ENCODE measurements at places on chromosomes 4 and X. TPM values are rescaled to one million over a fixed set of nuclear protein-coding genes. Genes with fewer than 3 reads are reported as not detected.

Gene MAD2L1
- 97.9 TPM for total RNA-seq

Gene TLR6
- total RNA-seq = 2.8 TPM

Gene GLRA2
- total RNA-seq = not detected

Gene NEK1
- total RNA-seq = 4.0 TPM

Gene NEXMIF
- total RNA-seq = not detected

Gene GBA3
- not detected for total RNA-seq

Gene NEUROG2
- total RNA-seq = not detected

Gene ITIH6
- total RNA-seq = not detected

Gene ABCB7
- 127 TPM for total RNA-seq

Gene GABRB1
- 4.3 TPM for total RNA-seq

Gene ABCG2
- 11.9 TPM for total RNA-seq

Gene GAGE12F
- not detected for total RNA-seq

Gene NAT8L
- 0.05 TPM for total RNA-seq

Gene S100G
- not detected for total RNA-seq

Gene SSX3
- total RNA-seq = not detected

Gene GRIA2
- total RNA-seq = not detected

Gene RAI2
- total RNA-seq = not detected

Gene ZRSR2
- 1.9 TPM for total RNA-seq

Gene GYG2
- total RNA-seq = 5.2 TPM

Gene NPY1R
- total RNA-seq = not detected

Gene FAM184B
- not detected for total RNA-seq

Gene RNF175
- total RNA-seq = not detected

Gene GIMD1
- total RNA-seq = not detected

Gene PPEF2
- total RNA-seq = not detected

Gene SMR3B
- not detected for total RNA-seq

Gene ARHGAP10
- total RNA-seq = 9.0 TPM

Gene KLHL5
- 38.1 TPM for total RNA-seq

All from M059J (cell line).